Left ventricle myocardium inferior (tissue), 1 donor: ENCODE measurements at places on chromosomes 16 and 17.

GRCh38 chr17:44198721-44199552, 747 bp downstream of the ATXN7L3 start:
- peak; percentile 67 for DNase-seq
- H3K4me1 ChIP-seq: peaks cover 38% of the 10 kb centered on the region
- H3K36me3 ChIP-seq: peaks cover 36% of the 10 kb centered on the region
- no peaks in the 10 kb centered on the region for H3K27me3 ChIP-seq

DNA sequence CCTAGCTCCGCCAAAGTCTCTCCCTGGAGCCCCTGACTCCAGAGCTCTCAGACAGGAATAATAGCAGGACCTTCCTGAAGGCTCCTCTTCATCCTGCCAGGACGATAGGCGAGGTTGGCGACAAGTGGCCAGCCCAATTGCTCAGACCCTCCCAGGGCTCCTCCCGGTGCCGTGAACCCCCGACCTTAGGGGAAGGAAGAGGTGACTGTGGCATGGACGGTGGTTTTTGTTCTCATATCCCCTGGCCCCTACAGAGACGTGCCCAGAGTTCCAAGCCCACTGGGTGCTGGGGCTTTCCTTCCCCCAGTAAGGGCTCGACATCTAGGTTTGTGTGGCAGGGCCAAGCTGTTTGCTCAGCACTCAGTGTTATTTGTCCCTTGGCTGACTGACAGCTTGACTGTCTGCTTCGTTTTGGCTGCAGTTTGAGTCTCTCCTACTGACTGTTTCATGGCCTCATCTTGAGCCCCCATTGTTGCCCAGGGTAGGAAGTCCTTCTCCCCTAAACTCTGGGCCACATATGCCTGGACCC, 4.6 kb upstream of the ADCY7 start:
- no peak overlapping the region for H3K4me3 ChIP-seq
- no peaks in the 10 kb centered on the region for H3K36me3 ChIP-seq
- H3K4me1 ChIP-seq: peaks cover 30% of the 10 kb centered on the region

DNA sequence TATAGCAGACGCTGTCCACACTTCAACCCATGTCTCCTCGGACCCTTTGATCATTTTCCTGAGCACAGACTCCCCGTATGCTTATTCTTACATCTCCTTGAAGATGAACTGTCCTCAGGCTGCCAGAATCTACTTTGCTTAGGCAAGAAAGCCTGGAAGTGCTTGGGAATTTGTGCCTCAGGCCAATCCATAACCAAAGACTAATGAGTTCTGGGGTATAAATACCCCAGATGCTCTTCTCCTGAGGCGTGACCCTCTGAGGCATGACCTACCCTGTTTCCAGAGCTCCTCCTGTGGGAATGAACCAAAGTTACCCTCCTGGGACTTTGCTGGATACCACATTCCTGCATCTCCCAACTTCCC, 10.1 kb upstream of the TEKT3 start:
- H3K4me1 ChIP-seq: peaks cover 10% of the 10 kb centered on the region
- no peak for DNase-seq

- peak overlapping the region; percentile 84 for H3K4me3 ChIP-seq
- H3K4me1 ChIP-seq: peaks cover 62% of the 10 kb centered on the region
- H3K36me3 ChIP-seq: peaks cover 13% of the 10 kb centered on the region
Measured at GRCh38 chr17:28745786-28746411, 2.1 kb downstream of the TRAF4 start.

- H3K27me3 ChIP-seq: no peaks in the 10 kb centered on the region
- no peak for DNase-seq
- peaks cover 12% of the 10 kb centered on the region for H3K4me1 ChIP-seq
- H3K4me3 ChIP-seq: no peak overlapping the region
Measured at GRCh38 chr17:8887301-8887700, 19.8 kb upstream of the PIK3R6 start.

DNA sequence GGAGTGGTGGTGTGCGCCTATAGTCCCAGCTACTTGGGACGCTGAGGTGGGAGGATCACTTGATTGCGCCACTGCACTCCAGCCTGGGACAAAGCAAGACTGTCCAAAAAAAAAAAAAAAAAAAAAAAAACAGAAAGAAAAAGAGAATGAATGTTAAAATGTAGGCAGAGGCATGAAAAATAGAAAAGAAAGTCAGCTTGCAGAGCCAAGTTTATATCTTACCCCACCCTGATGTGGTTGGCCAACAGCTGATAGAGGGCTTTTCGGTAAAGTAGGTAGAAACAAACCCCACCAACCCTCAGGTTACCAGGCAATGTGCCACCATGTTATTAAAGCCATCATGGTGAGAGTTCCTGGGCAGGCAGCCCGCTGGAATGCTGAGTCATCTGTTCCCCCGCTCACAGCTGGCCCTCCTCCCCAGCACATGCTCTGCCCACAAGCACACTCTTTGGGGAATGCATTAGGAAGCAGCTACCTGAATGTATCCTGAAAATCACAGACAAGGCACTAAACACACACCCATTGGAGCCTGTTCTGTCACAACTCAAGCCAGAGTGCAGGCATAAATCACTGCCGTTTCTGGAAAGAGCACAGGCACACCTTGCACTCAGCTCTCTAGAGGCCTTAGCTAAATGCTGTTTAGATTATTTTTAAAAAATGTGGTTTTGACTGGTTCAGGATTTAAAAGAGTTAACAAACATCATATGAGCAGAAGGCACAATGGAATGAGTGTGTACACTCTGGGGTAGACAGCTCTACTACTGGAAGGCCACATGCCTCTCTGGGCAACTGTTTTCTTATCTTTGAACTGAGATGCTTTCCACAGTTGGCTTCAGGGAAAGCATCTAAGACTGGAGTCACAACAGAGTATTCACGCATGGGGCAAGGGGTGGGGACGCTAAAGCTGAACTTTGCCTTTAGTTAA, 128.5 kb downstream of the PARN start:
- H3K27ac ChIP-seq: peak overlapping the region; percentile 89
- H3K27me3 ChIP-seq: no peaks in the 10 kb centered on the region

DNA sequence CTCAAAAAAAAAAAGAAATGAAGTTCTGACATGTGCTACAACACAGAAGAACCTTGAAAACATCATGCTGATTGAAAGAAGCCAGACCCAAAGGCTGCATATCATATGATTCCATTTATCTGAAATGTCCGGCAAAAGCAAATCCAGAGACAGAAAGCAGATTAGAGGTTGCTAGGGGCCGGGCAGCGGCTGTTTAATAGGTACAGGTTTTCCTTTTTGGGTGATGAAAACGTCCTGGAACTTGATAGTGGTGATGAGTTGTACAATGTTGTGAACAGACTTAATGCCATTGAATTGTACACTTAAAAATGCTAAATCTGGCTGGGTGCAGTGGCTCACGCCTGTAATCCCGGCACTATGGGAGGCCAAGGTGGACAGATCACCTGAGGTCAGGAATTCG, 166.5 kb downstream of the NTN1 start:
- DNase-seq: no peak
- H3K4me1 ChIP-seq: peaks cover 5% of the 10 kb centered on the region
- peaks cover 6% of the 10 kb centered on the region for H3K27me3 ChIP-seq

DNA sequence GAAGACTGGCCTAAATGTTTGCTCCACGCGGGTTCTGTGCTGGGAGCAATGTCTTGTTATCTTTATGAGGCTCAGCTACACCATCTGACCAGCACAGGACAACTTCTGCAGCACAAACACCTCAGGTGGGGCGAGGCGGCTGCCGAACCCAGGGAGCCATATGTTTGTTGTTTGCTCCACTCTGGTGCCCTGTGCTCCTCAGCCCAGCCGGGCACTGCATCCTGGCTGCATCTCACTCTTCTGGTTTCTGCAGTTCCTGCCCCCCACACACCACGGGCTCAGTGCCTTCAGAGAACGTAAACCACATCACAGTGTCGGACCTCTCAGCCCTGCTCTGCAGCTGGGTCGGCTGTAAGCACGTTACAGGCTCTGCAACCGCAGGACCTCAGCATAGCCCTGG, 32.4 kb downstream of the MXRA7 start:
- peak overlapping the region; percentile 4 for H3K27ac ChIP-seq
- H3K27me3 ChIP-seq: no peaks in the 10 kb centered on the region
- H3K4me1 ChIP-seq: peaks cover 27% of the 10 kb centered on the region
- no peak for DNase-seq

- no peaks in the 10 kb centered on the region for H3K4me1 ChIP-seq
- H3K4me3 ChIP-seq: no peak overlapping the region
- H3K27me3 ChIP-seq: no peaks in the 10 kb centered on the region
- DNase-seq: no peak
Measured at GRCh38 chr17:10768750-10769251, 35.1 kb downstream of the TMEM238L start.

DNA sequence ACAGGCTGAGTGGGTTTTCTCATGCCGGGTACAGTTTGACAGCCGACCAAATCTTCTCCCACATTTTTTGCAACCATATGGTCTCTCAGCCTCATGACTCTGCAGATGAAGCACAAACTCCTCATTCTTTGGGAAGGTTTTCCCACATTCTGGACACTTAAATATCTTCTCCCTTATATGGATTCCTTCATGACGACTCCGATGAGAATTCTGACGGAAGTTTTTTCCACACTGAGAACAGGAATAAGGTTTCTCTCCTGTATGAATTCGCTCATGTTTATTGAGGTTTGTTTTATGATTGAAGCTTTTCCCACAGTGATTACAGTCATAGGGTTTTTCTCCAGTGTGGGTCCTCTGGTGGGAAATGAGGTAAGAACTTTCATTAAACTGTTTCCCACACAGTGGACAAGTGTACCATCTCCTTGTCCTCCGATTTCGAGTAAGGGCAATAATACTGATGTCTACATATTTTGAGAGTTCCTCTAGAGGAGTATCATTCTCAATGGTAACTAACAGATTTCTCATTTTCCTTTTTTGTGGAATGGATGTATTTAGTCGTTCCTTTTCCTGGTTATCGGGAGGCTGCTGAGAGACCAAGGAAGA, 10.9 kb downstream of the ZNF200 start:
- H3K4me1 ChIP-seq: no peaks in the 10 kb centered on the region
- H3K4me3 ChIP-seq: no peak overlapping the region
- H3K36me3 ChIP-seq: peaks cover 79% of the 10 kb centered on the region

DNA sequence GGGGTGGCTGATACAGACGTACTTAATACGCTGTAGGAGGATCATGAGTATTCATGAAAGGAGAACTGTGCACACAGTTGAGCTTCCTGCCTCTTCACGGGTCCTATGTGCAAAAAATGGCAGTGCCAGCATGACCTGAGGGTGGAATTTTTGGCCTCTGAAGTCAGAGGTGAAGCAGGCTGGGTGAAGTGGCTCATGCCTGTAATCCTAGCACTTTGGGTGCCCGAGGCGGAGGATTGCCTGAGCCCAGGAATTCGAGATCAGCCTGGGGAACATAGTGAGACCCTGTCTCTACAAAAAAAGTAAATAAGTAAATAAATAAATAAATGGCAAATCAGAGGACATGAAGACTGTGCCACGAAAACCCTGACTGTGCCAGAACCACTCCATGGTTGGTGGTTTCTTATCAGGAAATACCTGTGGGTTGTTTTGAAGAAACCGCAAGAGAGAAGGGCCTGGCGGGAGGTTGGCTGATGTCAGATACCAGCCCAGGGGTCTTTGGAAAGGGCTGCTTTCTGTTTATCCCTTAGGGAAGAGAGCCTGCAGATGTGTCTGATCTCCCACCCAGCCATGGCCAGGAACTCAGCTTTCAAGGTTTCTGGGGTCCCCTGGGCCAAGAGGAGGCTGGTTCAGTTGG, 3.4 kb downstream of the ASPSCR1 start:
- H3K27me3 ChIP-seq: no peaks in the 10 kb centered on the region
- no peak for DNase-seq
- H3K27ac ChIP-seq: no peak overlapping the region
- H3K36me3 ChIP-seq: peaks cover 37% of the 10 kb centered on the region
- no peak overlapping the region for H3K4me3 ChIP-seq

GRCh38 chr17:55496094-55496881, 15.0 kb downstream of the SMIM36 start:
- peak overlapping the region; percentile 20 for H3K27ac ChIP-seq
- DNase-seq: peak; percentile 34
- H3K27me3 ChIP-seq: no peaks in the 10 kb centered on the region
- no peak overlapping the region for H3K4me3 ChIP-seq
- no peaks in the 10 kb centered on the region for H3K36me3 ChIP-seq
- peaks cover 14% of the 10 kb centered on the region for H3K4me1 ChIP-seq

DNA sequence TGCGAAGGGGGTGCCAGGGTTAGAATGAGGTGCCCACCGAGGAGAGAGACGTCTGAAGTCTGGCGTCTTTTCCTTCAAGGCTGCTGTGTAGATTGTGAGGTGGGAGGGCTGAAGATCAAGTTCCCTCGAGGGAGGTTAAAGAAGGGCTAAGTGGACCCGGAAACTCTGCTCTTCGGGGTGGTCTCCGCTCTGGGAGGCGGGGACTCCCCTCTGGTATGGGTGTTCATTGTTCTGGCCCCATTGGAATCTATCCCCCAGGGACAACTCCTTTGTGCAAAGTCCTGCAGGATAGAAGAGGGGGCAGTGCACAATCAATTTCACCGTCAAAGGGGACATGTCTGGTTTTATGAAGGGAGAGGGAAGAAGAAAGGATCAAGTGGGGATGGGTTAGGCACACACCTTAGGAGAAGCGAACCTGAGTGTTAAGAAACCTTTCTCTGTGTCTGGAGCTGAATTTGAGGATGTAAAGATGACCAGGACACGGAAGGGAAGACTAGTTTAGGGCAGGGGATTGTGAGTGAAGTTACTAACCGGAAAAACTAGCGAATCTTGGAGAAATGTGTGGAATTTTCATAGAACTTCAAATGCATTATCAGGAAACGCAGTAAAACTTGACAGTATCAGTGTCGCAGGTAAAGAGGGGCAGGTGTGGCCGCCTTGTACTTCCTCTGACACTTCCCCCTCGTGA, 809 bp upstream of the RAB34 start:
- peak overlapping the region; percentile 86 for H3K27ac ChIP-seq
- peaks cover 45% of the 10 kb centered on the region for H3K36me3 ChIP-seq
- H3K4me3 ChIP-seq: peak overlapping the region; percentile 82

DNA sequence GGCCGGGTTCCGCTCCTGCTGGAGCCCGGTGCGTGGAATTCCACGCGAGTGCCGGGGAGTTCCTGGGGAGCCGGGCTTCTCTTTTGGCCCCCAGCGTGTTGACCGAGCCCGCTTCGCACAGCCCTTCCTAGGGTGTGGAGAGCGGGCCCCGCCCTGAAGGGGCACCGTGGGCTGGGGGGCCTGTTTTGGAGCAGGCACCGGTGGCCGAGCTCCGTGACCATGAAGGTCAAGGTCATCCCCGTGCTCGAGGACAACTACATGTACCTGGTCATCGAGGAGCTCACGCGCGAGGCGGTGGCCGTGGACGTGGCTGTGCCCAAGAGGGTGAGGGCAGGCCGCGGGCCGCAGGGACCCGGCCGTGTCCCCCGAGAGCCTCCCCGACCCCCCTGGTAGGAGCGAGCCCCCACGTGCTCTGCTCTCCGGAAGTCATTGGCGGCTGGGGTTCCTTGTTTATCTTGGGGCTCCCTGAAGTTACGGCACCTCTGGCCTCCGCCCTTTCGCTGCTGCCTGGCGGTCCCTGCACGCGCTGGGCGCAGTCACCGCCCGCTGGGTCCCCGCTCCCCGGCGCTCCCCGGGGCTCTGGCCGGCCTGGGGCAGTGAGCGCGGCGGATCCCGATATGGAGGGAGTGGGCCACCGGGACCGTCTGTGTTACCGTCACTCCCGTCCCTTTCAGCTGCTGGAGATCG, 528 bp downstream of the HAGHL start:
- peak overlapping the region; percentile 75 for H3K4me3 ChIP-seq
- no peak for DNase-seq
- H3K27ac ChIP-seq: no peak overlapping the region
- peaks cover 27% of the 10 kb centered on the region for H3K4me1 ChIP-seq

- H3K4me3 ChIP-seq: no peak overlapping the region
- no peak for DNase-seq
- H3K27me3 ChIP-seq: no peaks in the 10 kb centered on the region
- no peaks in the 10 kb centered on the region for H3K4me1 ChIP-seq
Measured at GRCh38 chr17:50459756-50460155, 8.9 kb downstream of the CHAD start.

- no peaks in the 10 kb centered on the region for H3K27me3 ChIP-seq
- H3K4me3 ChIP-seq: no peak overlapping the region
- DNase-seq: peak; percentile 33
- H3K27ac ChIP-seq: no peak overlapping the region
Measured at GRCh38 chr17:32723310-32723955, 153.5 kb downstream of the MYO1D start.
